ENCODE measurements at places on chromosomes 5 and 9.

DNA sequence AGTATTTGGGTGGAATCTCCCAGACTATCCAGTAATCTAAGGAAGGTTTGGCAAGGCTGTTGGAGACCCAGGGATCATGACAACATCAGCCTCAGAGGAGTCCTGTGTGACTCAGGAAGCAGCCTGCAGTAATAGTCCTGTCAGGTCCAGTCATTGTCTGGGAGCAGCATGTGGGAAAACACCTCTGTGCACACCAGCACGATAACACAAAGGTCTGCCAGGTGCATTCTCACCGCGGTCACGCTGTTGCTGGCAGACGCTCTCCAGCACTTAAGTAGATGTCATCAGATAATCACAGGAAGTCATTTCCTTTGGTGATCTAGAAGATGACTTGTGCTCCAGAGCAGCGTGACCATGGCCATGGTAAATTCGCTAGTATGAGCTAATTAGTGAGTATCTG, 99.2 kb upstream of the IQGAP2 start:
- no peak for DNase-seq

GRCh38 chr5:135437796-135438560, 9.2 kb downstream of the DCANP1 start:
- DNase-seq: no peak

- no peak for DNase-seq
These were observed 51.4 kb upstream of the PDZD2 start for GRCh38 chr5:31587546-31587945.

DNA sequence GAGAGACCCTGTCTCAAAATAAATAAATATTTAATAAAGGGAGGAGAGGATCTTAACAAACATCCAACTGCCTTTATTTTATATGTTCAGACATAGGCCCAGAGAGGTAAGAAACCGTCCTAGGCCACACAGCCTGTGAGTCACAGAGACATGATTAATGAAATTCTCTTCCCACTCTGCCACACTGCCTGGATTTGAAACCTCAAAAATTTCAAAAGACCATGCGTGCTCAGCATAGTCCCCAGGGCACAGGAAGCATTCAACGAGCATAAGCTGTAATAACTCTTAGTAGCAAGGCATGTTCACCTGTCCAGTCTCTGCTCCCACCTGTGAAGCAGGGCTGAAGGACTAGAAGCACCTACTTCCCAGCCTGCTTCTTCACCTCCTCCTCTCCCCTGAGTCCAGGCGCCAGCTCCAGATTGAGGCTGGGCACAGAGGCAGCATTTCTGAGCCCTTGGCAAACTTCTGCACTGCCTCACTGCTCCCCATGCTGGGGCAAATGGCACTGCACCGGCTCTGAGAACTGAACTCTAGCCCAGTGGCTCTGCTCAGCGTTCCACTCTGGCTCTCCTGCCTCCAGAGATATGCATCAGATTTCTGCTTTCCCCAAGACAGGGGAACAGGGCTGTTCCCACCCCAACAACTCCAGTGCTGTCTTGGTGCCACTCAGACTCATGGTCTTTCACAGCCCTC, 1.1 kb downstream of the FAT2 start:
- DNase-seq: no peak

GRCh38 chr5:59725392-59725767, 168.1 kb downstream of the PDE4D start:
- no peak for DNase-seq

DNA sequence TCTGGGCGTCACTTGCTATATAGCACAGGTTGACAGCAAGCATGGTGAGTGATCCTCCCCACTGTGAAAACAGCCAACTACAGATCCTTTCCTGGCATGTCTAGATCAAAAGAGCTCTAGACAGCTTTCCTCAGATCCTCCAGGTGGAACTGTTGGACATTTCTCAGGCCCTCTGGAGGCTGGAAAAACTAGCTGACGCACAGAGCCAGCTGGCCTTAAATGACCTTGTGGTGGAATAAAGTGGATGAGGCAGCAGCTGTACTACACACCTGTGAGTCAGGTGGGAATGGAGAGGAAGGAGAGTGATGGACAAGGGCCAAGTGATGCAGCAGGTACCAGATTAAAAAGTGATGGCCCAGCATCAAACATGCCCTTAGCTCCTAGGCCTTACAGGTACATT, 172.7 kb downstream of the TRIM32 start:
- no peak for DNase-seq

DNA sequence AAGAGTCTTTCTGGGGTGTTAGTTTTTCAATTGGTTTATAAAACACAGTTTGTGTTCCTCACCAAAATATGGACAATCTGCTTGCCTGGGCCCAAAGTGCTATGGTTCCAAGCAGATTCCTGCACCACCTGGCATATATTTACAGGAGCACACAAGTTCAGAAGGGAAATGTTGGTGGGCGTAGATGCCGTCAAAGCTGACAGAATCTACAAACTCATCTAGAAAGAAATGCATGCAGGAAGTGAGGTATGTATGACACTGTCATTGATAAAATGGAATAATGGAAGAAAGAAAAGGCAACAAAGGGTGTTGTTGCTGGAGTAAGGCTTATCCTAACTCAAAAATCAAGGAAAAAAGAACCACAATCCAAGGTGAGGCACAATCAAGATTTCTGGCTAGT, 225.8 kb downstream of the MLLT3 start:
- no peak for DNase-seq

GRCh38 chr5:113824307-113824706, 310.8 kb downstream of the YTHDC2 start:
- no peak for DNase-seq

GRCh38 chr9:107883496-107884124, 394.0 kb upstream of the KLF4 start:
- DNase-seq: no peak

DNA sequence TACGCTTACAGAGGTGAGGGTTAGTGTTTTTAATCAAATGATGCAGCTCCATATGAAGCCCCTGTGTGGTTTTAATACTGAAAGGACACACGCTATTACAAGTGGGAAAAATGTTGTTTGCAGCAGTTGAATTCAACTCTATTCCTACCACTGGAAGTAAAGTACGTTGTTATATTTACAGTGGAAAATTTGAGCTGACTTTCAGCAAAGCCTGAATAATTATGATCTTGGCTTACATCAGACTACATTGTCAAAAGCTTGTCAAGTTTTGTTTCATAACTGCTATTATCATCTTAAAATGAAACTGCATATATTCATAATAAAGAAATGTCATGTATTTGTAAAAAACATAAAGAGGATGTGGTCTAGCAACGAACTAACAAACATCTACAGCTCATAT, 818.5 kb downstream of the SEMA5A start:
- DNase-seq: no peak

DNA sequence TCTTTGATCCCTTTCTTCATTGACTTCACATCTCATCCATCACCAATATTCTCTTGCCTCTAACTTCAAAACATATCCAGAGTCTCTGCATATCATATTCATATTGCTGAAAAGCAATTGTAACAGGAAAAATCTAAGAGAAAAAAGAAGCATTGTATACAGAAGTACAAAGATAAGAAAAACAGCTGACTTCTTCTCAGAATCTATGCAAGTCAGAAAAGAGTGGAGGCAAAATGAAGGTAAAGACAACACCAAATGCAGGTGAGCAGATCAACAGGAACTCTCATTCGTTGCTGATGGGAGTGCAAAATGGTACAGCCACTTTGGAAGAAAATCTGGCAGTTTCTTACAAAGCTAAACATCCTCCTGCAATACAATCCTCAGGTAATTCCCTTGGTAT, 155.6 kb downstream of the PHF2 start:
- DNase-seq: no peak

GRCh38 chr5:34669931-34670516, 13.9 kb downstream of the RAI14 start:
- DNase-seq: no peak

GRCh38 chr9:89372230-89372816, 54.0 kb downstream of the SECISBP2 start:
- DNase-seq: no peak

- DNase-seq: no peak
These were observed 365.0 kb upstream of the CDH9 start for GRCh38 chr5:27403243-27403882.

- DNase-seq: no peak
These were observed 14.4 kb upstream of the SYNPO start for GRCh38 chr5:150625831-150626746.

- no peak for DNase-seq
These were observed 10.5 kb upstream of the IRX2 start for GRCh38 chr5:2761921-2762488.

GRCh38 chr5:80507663-80508062, 19.8 kb downstream of the FAM151B start:
- no peak for DNase-seq

DNA sequence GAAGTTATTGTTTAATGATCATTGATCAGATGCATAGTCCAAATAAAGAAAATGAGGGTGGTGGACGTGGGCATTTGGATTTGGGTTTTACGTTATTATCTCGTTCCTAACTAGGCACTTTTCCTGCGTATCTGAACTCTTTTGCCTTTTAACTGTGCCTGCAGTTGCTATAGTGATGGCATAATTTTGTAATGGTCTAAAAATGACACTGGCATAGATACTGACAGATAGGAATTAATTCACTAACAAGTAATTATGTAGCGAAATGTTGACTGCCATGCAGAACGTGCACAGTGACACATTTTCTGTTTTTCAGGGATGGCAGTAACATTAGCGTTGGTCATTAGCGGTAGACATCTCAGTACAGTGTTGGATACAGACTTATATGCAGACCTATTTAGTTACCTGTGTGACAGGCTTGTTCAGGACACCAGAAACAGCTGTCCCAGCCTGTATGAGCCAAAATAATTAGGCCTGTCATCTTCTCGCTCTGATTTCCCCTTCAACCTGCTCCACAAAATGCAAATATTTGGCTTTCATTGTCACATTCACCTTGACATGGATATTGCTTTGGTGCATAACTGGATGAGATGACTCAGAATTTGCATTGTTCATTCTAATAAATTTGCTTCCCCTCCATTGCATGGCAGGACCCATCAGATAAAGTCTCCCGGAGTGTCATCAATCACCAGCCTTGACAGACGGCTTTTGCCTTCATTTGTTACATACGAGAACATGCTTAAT, 413.3 kb upstream of the IRX1 start:
- no peak for DNase-seq

GRCh38 chr9:99588747-99589146, 232.9 kb upstream of the NR4A3 start:
- no peak for DNase-seq

GRCh38 chr5:130923543-130924124, 241.4 kb downstream of the HINT1 start:
- no peak for DNase-seq

GRCh38 chr5:97548739-97549080, 365.7 kb upstream of the RIOK2 start:
- no peak for DNase-seq

DNA sequence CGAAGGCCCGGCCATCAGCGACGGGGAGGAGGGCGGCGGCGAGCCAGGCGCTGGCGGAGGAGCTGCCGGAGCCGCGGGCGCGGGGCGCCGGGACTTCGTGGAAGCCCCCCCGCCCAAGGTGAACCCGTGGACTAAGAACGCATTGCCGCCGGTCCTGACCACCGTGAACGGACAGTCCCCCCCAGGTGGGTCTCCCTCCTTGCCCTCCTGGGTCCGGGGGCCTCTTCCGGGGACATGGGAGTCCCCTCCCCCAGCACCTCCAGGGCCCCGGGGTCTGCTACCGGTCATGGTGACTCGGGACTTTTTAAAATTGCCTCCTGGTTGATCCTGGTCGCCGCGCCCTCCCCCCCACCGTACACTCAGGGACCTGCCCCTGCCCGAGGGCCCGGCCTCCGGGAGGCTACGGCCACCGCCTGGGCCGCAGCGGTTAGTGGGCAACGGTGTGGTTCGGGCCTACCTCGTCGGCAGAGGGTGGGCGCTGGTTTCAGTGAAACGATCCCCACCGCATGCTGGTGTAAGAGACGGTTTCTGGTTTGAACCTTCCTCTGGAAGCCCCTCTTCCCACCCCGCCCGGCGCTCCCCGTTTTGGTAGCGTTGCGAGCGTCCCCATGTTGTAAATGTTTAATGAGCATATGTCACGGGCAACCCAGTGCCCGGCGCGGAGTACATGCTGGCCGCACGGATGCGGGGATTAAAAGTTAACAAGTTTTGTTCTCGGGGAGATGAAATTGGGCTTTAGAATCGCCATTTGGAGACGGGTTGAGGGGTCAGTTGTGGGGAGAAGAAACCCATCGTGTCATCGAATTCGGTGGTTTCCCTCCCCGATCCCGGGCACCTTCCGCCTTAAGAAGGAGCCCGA, 1.1 kb downstream of the LARP1 start:
- DNase-seq: no peak

DNA sequence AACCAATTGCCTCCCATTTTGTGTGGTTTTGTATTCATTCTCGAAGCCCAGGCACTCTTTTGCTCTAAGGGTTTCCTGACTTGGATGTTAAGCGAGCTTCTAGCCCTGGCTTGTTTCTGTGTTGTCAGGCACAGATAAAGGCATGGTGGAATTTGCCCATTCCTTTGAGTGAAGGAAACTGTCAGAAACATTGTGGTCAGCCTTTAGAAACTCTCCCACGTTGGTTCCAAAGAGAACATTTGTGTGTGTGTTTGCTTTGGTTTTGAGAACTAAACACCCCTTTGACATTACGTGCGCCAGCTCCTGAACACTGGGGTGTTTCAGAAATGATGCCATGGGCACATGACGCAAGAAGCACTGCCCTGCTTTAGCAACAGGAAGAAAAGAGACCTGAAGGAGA, 320.9 kb downstream of the NTRK2 start:
- DNase-seq: peak; percentile 79

- DNase-seq: no peak
These were observed 128.1 kb downstream of the BARX1 start for GRCh38 chr9:93826905-93827544.

DNA sequence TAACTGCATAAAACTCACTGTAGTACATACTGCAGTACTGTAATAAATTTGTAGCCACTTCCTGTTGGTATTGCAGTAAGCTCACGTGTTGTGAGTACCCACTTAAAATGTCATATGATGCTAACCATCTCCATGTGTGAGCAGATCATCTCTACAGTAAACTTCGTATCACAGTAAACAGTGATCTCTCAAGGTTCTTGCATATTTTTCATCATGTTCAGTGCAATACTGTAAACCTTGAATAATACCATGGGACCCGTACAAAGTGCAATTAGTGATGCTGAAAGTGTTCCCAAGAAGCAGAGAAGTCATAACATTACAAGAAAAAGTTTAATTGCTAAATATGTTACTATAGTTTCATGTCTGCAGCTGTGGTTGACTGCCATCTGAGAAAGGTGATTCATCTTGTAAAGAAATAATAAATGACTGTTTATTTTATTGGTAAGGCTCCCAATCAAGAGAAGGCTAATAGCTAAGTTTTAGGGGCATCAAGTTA, 253.8 kb upstream of the POU5F2 start:
- DNase-seq: no peak

DNA sequence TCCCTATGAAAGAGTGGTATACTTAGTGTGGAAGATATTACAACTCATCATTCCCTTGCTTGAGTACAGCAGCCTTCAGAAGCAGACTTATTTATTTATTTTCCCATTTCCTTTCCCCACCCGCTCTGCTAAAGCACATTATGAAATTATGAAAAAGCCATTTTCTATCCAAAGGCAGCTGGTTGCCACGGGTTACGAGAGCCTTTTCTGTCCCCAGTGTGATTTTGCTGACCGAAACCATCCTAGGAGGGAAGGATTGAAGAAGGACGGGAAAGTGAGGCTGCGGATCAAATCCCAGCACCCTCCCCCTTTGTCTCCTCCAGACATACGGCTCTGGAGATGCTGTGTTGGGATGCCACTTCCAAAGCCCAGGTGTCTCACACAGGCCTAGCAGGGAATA, 246.9 kb downstream of the TLR4 start:
- DNase-seq: no peak

GRCh38 chr5:107474361-107474715, 196.4 kb downstream of the EFNA5 start:
- no peak for DNase-seq

All from midbrain (tissue), 1 donor.